ENCODE measurements at places on chromosomes 4 and X.

DNA sequence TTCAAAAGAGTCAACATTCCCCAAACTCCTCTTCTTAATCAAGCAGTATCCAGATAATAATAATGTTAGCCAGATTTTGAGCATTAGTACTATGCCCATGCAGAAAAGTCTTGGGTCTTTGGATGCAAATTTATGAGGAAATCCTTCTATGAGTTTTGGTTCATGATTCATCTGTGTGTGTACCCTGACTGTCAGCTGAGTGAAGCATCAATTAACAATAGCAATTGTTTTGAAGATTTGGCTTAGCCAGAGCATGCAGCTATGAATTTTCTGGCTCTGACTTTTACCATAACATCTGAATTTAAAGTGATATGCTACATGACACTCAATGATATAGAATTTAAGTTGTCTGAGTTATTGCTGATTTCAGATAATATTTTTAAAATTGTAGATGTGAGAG, 145.8 kb downstream of the KLHL4 start:
- DNase-seq, result no peak

DNA sequence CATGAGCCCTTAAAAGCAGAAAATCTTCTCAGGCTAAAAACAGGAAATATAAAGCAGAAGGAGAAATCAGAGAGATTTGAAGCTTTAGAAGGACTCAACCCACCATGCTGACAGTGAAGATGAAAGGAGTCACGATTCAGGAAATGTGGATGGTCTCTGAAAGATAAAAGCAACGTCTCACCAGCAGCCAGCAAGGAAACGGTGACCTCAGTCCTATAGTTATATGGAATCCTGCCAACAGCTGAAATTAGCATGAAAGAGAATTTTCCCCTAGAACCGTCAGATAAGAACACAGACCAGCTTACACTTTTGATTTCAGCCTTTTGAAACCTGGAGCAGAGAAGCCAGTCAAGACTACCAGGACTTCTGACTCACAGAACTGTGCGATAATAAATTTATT, 715.7 kb upstream of the HTR2C start:
- DNase-seq, result no peak

- DNase-seq, result no peak
Measured at GRCh38 chr4:156322592-156322991, 368.9 kb upstream of the CTSO start.

GRCh38 chr4:48578132-48578968, 88.3 kb downstream of the ZAR1 start:
- no peak for DNase-seq

GRCh38 chr4:145625677-145626622, 6.8 kb downstream of the MMAA start:
- no peak for DNase-seq

DNA sequence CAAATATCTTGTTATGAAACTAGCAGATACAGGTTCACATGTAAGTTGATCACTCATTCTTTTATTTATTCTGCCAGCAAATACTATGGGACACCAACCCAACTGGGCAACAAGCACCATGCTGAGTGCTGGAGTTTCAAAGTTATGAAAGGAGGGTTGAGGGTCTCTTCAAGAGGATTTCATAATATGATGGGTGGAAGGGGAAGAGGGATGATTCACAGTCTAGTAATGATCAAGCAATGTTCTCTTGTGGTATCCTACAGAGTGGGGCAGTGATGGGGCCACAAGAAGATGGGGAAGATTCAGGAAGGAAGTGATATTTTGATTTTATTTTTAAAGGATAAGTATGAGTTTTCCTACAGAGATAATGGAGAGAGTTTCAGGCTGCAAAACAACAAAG, 46.2 kb upstream of the TXK start:
- no peak for DNase-seq

Data from GM12892 (cell line).